Esophagus squamous epithelium (tissue), 5 donors: ENCODE measurements at places on chromosomes 16 and 17.

GRCh38 chr16:87721622-87722585 lies 43.9 kb downstream of the KLHDC4 start:
- no peak for DNase-seq

GRCh38 chr17:491086-492021 lies 138.7 kb upstream of the RPH3AL start:
- no peak for DNase-seq

DNA sequence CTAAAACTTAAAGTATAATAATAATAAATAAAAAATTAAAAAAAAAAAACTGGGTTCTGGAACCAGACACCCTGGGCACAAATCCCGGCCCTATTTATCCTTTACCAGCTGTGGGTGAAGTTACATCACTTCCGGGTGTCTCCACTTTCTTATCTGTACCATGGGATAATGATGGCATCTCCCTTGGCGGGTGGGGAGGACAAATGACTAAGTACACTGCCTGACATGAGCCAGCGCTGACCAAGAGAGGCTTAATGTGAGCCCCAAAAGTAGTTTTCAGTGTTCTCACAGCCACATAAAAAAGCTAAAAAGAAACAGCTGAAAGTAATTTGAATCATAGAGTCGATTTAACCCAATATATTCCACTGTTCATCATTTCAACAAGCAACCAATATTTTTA lies 424.9 kb downstream of the SOX9 start:
- DNase-seq: no peak

DNA sequence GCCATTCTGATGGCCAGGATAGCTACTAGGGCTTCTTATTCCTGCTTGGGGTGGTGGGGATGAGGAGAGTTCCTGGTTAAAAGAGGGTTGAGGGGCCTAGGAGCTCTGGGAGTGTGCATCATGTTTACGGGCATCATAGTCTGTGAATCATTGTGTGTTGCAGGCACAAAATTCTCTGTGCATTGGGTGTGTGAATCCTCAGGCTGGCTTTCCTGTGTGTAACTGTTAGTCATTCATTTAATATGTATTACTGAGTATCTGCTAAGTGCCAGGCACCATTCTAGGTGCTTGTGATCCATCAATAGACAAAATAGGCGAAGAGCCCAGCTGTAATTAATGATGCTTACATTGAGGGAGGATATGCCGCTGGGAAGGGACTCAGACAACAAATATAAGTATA lies 5.8 kb downstream of the PPY start:
- no peak for DNase-seq

GRCh38 chr16:57648125-57648524 lies 19.7 kb downstream of the ADGRG1 start:
- DNase-seq: no peak

- DNase-seq: no peak
Measured at GRCh38 chr17:55731586-55732250, 9.1 kb upstream of the TMEM100 start.

DNA sequence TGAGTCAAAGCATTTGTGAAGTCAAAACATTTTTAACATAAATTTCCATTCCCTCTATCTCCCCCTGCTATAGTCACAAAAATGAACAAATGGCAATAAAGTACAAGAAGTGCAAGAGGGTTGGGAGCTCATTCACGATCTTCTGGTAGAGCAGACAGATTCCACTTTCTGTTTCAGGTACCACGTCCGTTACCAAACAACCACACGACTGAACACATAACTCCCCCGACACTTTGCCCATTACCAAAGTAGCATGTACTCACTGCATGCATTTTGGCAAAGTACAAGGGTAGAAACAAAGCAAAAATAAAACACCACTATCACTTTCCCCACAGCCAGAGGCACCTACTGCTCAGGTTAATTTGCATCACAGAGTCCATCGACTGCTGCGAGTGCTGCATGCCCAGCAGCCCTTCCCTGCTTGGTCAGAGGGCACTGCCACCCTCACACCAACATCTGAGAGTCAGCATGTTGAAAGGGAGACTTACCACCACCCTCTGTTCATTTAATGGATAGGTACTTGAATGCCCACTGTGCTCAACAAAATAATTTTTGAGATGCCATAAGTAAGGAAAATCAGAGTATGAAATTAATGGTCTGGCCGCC lies 150.3 kb upstream of the AXIN2 start:
- no peak for DNase-seq

DNA sequence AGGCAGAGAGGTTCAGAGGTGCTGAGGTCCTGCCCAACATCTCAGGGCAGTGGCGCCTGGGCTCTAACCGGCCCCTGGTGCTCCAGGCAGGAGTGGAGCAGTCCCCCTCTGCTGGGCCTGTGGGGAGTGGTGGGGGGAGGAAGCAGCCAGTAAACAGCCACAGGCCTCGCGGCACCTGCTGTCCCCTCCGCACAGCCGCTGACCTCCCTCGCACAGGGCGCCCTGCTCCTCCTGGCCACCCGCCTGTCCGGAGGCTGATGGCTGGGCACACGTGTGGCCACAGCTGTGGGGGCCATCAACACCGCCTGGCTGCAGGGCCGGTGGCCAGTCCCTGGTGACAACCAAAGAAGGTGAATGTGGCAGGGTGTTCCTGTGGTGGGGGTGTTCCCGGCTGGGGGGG lies 36.8 kb upstream of the PABPN1L start:
- no peak for DNase-seq

- no peak for DNase-seq
Measured at GRCh38 chr16:47395733-47396498, 64.9 kb downstream of the ITFG1 start.

GRCh38 chr16:11797166-11797956 lies at the start of gene ZC3H7A:
Gene ZC3H7A, minus strand, starts transcription at chr16:11797258. Its CDS starts 14,904 bp downstream, at chr16:11782354.
- DNase-seq: peak; percentile 76

- DNase-seq: no peak
Measured at GRCh38 chr17:752620-753219, 656 bp upstream of the GEMIN4 start.

- no peak for DNase-seq
Measured at GRCh38 chr16:19269098-19269497, 16.4 kb upstream of the CLEC19A start.

- no peak for DNase-seq
Measured at GRCh38 chr17:57877803-57878377, 28.0 kb upstream of the MRPS23 start.

DNA sequence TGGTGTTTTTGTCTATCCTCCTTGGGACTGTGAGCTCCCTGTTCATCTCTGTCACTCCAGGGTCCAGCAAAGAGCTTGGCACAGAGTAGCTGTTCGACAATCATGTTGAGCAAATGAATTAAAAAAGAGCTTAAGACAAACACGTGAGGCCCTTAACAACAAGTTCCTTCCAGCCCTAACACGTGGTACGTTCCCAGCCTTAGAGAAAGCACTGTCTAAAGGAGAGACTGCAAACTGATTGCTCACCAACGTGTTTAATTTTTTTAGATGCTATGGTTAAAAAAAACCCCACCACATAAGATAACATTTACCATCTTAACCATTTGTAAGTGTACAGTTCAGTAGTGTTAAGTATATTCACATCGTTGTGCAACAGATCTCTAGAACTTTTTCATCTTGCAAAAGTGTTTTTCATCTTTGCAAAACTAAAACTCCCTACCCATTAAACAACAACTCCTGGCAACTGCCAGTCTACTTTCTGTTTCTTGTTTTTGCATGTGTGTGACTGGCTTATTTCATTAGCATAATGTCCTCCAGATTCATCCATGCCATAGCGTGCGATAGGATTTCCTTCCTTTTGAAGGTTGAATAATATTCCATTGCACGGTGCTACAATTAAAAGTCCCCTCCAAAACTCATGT lies 28.2 kb downstream of the LAT start:
- no peak for DNase-seq

GRCh38 chr17:40314584-40314956 lies 5.6 kb downstream of the RARA start:
- no peak for DNase-seq

GRCh38 chr17:7363311-7363710 lies 8.4 kb downstream of the TMEM95 start:
- no peak for DNase-seq

- no peak for DNase-seq
Measured at GRCh38 chr17:16945663-16946218, 26.2 kb downstream of the TNFRSF13B start.

- no peak for DNase-seq
Measured at GRCh38 chr16:50012182-50012581, 12.8 kb upstream of the CNEP1R1 start.

- no peak for DNase-seq
Measured at GRCh38 chr17:72661116-72661944, 431.2 kb downstream of the SLC39A11 start.

DNA sequence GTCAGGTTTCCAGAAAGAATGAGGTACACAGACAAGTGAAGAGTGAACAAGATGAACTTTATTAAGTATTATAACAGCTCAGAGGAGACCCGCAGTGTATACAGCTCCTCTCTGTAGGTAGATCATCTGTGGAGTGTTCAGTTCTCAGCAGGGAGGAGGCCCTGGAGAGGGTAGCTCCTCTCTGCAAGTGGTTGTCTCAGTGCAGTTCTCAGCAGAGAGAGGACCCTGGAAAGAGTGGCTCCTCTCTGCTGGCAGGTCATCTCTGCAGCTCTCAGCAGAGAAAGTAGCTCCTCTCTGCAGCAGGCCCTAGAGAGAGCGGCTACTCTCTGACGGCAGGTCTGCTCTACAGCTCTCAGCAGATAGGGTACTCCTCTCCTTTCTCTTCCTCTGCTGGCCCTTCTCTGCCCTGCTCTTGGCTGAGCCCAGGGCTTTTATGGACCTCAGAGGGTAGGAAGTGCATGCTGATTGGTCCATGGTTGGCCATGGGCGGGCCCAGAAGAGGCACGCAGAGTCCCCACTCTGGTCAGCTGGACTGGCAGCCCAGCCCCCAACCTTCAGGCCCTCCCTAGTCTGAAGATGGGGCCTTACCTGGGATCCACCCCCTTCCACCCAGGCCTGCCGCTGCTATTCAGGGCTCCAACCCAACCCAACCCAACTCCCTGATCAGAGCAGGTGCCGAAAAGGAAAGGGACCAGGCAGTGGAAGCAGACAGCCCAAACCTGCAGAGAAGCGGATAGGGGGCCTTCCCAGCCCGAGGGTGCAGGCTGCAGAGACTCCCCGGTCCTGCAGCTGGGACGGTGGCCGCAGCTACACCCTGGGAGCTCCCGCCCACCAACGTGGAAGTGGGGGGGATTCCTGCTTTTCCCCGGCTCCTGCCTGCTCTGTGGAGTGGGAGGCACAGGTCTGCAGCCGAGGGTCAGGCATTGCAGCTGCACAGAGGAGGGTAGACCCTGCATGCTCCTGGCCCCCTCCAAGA lies 18.5 kb upstream of the DNAJA2 start:
- DNase-seq: no peak

DNA sequence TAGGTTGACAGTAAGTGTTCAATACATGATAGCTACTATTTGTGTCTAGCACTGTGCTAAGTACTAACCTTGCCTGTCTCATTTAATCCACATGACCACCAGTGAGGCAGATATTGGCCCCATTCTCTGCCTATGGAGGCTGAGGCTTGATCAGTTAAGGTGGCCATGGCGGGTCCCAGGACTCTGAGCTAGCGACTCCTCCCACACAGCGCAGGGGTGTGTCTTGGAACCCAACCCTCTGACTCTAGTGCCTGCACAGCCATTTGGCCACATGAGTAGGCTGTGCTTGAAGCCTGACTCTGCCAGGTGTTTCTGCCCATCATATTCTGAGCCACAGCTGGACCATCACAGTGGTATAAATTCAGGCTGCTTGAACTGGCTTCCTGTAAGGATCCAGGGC lies 6.4 kb downstream of the NHERF1 start:
- no peak for DNase-seq

GRCh38 chr16:35745821-35746248 lies 2286.4 kb downstream of the TP53TG3F start:
- DNase-seq: no peak

GRCh38 chr17:70829876-70830275 lies 660.5 kb downstream of the KCNJ2 start:
- no peak for DNase-seq

GRCh38 chr17:64183815-64184214 lies 53.9 kb upstream of the ERN1 start:
- DNase-seq: no peak

- no peak for DNase-seq
Measured at GRCh38 chr16:2447920-2448583, 11.9 kb upstream of the TEDC2 start.

DNA sequence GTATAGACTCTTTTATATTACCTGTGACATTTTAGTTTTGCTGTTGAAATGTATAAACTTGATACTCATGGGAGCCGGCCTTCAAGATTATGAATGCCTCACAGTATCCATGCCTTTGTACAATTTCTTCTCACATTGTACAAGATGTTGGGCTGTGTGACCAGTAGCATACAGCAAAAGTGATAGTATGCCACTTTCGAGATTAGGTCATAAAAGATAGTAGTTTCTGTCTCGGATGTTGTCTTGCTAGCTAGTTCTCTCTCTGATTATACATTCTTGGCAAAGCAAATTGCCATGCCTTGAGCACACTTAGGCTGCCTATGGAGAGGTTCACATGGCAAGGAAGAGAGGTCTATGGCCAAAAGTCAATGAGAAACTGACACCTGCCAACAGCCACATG lies 1309.8 kb upstream of the CDH8 start:
- no peak for DNase-seq

DNA sequence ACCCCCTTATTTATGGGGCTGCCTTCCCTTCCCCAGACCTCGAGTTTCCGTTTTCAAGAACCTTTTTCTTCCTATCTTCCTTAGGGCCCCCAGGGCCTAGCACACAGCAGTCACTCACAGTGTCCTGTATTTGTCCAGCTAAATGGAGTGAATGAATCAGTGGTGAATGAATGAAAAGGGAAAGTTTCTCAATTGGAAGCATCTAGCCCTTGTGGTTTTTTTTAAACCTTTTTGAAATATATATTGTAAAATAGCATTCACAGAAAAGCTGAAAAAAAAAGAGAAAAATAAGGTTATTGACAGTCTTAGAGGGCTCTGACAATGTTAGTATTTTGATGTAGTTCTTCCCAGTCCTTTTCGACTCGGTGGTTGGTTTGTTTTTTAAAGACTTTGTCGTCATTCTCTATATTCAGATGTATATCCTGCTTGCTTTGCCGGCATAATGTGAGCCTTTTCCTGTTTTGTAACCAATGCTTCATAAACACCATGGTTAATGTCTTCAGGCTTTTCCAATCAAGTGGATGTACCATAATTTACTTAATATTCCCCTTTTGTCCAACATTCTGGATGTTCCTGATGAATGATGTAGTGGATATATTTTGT lies 45.3 kb downstream of the RAI1 start:
- no peak for DNase-seq

GRCh38 chr16:84652566-84652965 lies 4.3 kb downstream of the KLHL36 start:
- no peak for DNase-seq

DNA sequence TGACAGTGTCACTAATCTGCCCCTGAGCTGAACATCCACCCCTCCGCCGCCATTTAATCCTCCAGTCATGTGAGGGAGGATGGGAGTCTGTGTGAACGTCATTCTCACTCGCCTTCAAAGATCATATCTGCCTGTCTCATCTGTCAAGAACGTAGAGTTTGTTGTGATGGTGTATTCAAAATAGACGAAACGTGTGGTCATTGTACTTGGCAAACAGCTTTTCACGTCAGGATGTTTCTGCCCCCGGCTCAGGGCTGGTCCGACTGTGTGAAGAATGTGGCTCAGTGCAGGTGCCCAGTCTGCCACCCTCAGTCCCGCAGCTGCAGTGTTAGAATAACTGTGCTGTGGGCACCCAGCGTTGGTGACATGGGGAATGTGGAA lies 148.0 kb downstream of the KCNJ12 start:
- no peak for DNase-seq

GRCh38 chr17:55852734-55853133 lies 101.9 kb downstream of the PCTP start:
- no peak for DNase-seq

- DNase-seq: no peak
Measured at GRCh38 chr17:17810895-17811248, 25.9 kb downstream of the SREBF1 start.
